ENCODE measurements at places on chromosomes 4 and X.

GRCh38 chr4:8461616-8462015 is 21.0 kb downstream of the TRMT44 start:
- no peak for DNase-seq

DNA sequence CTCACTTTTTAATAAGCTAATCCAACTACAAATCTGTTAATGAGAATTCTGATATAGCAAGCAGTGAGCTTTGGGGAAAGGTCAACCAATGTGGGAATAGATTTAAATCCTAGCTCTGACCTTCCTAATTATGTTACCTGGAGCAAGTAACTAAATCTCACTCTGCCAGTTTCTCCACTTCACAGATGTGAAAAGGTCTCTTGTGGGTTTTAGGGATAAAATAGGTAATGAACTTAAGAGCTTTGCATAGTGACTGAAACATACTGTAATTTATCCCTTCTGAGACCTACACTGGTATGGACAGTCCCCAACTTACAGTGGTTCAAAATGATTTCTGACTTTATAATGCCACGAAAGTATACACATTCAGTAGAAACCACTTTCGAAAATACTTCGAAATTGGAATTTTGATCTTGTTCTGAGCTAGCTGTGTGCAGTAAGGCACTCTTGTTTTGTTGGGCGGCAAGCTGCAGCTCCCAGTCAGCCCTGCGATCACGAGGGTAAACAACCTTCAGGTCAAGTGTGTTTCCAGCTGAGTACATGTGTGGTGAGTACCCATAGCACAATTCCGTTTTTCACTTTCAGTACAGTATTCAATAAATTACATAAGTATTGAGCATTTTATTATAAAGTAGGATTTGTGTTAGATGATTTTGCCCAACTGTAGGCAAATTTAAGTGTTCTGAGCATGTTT is 93.7 kb downstream of the ADGRL3 start:
- no peak for DNase-seq

GRCh38 chr4:79917246-79917645 is 155.8 kb downstream of the ANTXR2 start:
- DNase-seq: peak; percentile 56

GRCh38 chr4:181971411-181971810 is 271.8 kb upstream of the TENM3 start:
- no peak for DNase-seq

DNA sequence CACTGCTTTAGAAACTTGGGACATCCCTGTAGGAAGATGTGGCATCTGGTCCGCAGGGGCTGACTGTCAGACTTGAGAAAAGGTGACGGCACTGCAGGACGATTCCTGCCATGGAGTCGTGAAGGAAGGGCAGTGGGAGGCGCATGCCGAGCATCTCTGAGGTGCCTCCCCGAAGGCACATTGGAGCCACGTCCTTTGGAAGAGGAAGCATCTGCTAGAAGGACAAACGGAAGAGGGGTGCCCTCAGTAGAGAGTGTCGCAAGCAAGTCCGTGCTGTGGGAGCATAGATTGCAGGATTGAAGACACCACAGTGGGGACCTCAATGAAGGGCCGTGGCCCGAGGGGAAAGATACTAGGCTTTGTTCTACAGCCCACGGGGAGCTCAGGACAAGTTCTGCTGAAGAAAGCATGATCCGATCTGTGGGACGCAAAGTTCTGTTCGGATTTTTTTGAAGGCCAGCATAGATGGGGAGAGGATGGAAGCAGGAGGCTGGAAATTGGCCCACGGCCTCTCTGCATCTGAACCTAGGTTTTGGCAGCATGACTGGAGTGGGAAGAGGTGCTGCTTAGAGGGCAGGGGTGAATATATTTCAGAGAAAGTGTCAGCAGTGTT is 24.2 kb upstream of the HELT start:
- DNase-seq: no peak

GRCh38 chrX:48696909-48697727 is 584 bp downstream of the SUV39H1 start:
- peak; percentile 6 for DNase-seq

DNA sequence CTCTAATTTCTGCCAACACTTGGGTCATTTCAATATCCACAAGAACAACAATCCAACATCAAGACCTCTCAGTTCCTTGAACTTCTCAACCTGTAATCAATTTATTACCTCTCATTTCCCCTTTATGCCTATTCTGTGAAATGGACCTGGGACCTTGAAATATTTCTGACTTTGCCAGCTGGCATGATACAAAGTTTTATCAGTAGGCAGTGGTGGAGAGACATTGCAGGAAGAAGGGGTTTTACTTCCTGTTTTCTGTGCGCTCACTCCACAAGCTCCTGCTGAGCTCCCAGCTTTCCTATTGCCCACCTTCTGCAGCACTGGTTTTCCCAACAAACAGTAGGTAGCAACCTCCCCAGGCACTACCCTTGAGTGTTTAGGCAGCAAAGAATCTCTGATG is 3.5 kb upstream of the ARHGEF6 start:
- DNase-seq: no peak

- peak; percentile 97 for DNase-seq
These were observed 69.2 kb upstream of the GRID2 start for GRCh38 chr4:92234393-92235176.

DNA sequence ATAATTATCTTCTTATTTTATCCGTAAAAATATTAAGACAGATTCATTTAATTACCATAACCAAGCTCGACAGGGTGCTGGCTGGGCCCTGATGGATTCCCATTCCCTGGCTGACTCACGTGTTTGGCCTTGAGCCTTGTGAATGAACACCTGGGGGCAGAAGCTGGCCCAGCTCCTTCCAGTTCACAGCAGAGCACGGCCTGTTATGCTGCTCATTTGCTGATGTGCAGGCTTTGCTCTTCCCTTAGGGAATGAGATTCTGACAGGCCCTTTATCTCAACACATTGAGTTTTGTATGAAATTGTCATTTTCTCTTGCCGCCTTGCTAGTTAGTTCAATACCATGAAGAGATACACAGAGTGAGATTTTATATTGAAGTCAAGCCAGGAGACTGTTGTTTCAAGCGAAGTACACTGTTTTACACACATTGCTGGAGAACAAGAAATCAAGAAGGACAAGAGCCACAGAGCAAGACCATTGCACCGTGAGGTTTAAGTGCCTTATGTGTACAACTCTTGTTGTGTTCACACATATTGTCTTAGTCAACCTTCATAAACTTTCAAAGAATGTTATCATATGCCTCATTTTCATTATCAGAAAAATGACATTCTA is 1583.3 kb downstream of the STIM2 start:
- no peak for DNase-seq

GRCh38 chrX:19560611-19561010 is 45.3 kb upstream of the MAP3K15 start:
- no peak for DNase-seq

DNA sequence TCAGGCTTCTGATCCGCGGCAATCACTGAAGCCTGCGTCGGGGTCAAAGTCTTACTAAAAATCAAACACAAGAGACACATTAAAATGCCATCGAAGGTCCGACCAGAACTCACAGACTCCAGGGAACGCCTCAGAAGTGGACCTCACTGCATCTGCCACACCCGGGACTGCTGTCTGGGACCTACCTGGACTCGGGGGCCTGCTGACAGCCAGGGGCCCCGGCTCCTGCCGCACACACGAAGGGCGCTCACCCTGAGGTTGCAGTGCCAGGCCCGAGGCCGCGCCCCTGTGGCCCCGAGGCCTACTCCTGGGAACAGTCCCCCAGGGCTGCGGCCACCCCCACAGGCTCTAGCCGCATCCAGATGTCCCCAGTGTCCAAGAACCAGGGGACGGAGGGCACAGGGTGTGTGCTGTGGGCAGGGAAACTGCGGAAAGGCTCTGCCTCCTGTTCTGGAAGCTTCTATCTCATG is 7.4 kb downstream of the CTBP1 start:
- DNase-seq: no peak

GRCh38 chr4:8700531-8700930 is 108.0 kb downstream of the CPZ start:
- no peak for DNase-seq

DNA sequence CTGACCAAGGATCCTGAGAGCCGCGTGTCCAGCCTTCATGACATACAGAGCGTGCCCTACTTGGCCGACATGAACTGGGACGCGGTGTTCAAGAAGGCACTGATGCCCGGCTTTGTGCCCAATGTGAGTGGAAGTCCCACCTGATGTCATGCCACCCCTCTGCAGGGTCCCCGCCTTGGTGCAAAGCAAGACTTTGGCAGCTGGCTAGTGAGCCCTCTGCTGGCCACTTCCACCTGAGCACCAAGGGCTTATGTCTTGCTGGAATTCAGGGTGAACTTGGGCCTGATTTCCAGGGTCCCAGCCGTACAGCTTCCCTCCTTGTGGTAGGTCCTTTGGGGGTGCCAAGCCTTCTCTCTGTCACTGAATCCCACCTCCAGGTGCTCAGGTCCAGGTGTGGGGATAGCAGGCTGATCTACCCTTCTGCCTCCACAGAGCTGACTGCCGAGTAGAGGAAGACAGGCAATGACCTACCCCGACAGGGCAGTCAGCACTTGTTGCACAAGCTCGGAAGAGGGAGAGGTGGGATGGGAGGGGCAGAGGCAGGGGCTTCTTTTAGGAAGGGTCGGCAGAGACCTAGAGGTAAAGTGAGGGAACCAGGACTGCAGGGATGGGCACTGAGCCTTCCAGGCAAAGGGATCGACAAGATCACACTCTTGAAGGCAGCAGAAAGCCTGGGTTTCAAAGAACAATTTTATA is 248.1 kb downstream of the EVC2 start:
- DNase-seq: no peak

DNA sequence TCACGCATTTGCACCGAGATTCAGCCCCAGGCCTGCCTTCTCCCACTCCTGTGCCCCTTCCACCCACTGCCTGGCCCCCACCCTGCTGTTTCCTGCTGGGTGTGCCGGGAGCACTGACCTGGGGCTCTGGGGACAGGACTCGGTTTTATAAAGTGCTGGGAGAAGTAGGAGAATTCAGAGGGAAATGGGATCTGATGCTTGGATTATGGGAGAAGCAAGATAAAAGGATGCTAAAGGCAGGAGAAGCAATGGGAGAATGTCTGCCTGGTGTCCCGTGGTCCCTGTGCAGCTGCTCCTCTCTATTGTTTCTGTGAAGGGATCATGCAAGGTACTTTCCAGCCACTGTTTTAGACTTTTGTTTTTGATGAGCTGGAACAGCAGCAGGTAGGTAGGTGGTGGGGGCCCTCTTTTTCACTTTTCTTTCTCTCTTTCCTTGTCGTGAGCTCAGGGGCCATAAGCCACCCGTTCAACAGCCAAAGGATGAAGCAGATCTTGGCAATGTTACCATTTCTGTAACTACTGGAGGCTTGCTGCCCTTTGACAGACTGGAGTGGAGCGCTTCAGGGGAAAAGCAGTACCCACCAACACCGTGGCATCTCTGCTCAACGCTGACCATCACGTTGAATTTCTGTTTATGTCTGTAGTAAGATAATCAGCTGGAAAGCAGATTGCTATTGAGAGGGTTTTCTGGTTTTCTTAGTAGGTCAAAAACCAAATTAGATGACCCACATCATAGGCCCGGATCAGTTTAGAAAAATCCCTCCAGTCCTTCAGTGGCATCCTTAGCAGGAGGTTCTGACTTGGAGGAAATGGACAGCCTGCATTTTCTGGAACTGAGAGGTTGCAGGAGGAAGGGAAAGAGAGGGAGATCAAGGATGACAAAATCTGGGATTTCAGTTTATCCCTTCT is 63.8 kb upstream of the ENPP6 start:
- no peak for DNase-seq

GRCh38 chr4:144411700-144412099 is 234.3 kb upstream of the HHIP start:
- DNase-seq: no peak

- no peak for DNase-seq
These were observed 79.2 kb downstream of the PRSS12 start for GRCh38 chr4:118273642-118274041.

DNA sequence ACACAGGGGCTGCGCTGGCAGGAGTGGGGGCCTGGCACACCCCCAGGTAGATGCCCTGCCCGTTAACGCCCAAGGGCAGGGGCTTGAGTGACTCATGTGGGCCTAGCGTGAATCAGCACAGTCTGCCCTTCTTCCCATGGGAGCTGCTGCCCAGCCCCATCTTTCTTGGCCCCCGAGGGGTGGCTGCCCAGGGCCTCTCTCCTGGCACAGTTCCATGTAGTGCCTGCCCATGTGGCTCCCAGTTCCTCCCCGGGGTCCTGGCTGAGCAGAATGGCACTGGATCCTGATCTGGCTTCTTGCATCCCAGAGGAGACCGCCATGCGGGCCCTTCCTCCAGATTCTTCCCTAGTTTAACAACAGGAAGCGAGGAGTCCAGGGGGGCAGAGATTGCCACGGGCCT is 2.1 kb upstream of the AVPR2 start:
- DNase-seq: no peak

DNA sequence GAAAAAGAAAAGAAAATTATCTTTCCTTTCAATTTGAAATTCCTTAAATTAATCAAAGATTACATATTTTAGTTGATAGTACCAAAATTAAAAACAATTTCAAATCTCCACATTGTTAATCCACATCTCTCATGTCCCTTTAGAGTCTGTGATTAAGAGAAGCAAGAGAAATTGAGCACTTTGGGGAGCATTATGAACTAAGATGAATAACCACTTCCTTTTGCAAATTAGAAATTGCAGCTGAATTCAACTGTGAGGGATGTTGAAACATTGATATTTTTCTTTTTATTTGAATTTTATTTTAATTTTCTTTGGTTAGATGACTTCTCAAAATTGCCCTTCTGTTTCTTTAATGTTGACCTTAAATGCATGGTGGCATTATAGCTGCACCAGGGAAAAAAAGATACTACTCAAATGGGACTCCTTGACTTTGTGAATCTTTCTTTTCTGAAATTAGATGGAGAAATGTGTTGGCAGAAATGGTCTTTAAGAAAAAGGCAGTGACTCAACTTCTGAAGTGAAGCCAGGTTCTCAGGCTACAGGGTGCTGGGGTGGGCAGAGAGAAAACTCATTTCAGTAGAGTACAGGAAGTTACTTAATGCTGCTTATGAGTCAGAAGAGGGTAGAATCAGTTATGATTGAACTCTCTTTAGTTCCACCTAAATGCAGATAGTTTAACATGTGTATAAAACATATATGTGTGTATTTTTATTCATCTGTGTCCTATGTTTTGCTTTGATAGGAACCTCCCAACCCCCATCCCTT is 92.0 kb upstream of the TNIP3 start:
- peak; percentile 88 for DNase-seq

- no peak for DNase-seq
These were observed 35.2 kb downstream of the AFF2 start for GRCh38 chrX:148535639-148536038.

DNA sequence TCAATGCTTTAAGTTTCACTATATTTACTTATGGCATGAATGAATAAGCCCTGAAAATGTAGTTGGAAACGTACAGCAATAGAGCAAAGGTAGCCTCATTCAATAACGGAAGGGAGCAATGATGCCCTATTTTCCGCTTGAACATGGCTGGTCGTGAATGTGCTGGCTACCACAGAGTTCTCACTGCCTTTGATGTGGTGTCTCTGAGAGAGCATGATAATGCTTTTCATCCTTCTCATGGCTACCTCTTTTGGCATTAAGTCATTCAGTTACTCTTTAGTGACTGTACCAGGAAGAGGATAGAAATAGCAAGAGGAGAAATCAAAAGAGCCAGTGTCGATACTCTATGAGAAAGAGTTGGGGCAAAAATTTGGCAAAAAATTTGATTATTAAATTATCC is 308.0 kb downstream of the PPP3CA start:
- no peak for DNase-seq
